ENCODE measurements at places on chromosomes 16 and 17.

GRCh38 chr17:17621254-17621653 lies 29.7 kb upstream of the PEMT start:
- DNase-seq, result no peak

- no peak for DNase-seq
Observed at GRCh38 chr16:84080378-84080777, 36.4 kb downstream of the MBTPS1 start.

- no peak for DNase-seq
Observed at GRCh38 chr17:49490276-49490675, 4.8 kb upstream of the NGFR start.

DNA sequence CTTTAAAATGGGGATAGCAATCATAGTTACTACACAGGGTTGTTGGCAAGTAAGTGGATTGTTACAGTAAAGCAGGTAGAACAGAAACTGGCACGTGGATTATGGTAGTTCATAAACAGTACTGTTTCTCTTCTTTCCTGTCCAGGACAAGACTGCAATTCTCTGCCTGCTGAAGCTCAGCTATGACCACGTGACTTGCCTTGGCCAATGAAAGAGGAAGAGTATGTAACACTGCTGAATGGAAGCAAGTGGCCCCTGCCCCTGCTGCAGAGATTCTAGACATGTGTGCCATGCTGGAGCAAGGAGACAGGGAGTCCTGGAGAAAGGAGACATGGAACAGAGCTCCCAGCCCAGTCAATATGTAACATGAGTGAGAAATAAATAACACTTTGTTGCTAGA lies 66.6 kb upstream of the TOX3 start:
- DNase-seq, result no peak

DNA sequence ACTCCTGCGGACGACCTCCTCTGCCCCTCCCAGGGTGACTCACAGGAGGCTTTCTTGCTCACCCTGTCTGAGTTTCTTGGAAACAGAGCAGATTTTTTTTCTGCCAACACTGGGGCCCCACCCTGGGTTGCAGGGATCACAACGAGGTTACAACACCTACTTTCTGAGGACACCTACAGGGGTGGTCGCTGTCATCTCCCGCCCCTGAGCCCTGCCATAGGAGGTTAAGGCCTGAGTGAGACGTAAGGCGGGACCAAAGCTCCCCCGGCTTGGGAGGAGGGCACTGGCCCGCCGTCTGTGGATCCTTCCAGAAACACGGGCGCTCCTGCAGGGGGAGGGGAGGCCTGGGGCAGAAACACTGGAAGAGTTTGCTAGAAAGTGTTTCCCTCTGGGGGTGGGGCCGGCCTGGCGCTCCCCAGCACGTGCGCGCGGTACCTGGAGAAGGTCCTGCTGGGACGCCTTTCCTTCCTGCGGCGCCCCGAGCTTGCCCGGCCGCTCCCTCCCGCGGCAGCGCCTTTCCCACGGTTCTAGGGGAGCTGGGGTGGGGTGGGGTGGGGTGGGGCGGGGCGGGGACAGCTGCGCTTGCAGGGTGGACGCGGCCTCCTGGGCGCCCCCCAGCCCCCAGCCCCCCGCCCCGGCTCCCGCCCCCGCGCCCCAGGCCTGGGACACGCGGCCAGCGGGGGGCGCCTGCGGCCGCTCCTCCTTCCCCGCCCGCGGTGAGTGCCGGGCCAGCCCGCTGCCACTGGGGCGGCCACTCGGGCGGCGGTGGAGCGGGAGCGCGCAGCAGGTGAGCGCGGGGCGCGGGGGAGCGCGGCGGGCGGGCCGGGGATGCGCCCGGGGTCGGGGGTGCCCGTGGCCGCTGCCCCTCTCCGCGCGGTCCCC lies 20.7 kb upstream of the ADCY7 start:
- DNase-seq, result no peak

GRCh38 chr16:86865851-86866662 lies 287.7 kb downstream of the FOXL1 start:
- DNase-seq, result no peak

All from putamen (tissue), 1 donor.